ENCODE measurements at places on chromosomes 16 and 17.

GRCh38 chr16:87757841-87758426 lies 7.9 kb downstream of the KLHDC4 start:
- DNase-seq: no peak

GRCh38 chr17:51298508-51299371 lies 38.4 kb downstream of the UTP18 start:
- no peak for DNase-seq

GRCh38 chr16:62029947-62030346 lies 6.3 kb downstream of the CDH8 start:
- no peak for DNase-seq

DNA sequence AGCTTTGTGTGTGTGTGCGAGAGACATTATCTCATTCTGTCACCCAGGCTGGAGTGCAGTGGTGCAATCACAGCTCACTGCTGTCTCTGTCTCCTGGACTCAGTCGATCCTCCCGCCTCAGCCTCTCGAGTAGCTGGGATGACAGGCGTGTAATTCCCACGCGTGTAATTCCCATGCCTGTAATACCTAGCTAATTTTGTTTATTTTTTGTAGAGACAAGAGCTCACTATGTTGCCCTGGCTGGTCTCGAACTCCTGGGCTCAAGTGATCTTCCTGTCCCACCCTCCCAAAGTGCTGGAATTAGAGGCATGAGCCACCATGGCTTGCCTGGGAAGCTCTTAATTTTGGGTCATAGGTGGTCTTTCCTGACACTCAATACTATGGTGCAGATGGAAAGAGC lies 205.3 kb upstream of the TNRC6C start:
- no peak for DNase-seq

- no peak for DNase-seq
These were observed 152.1 kb downstream of the PHKB start for GRCh38 chr16:47613251-47613650.

- DNase-seq: no peak
These were observed 68.0 kb upstream of the CIBAR2 start for GRCh38 chr16:85180047-85180826.

DNA sequence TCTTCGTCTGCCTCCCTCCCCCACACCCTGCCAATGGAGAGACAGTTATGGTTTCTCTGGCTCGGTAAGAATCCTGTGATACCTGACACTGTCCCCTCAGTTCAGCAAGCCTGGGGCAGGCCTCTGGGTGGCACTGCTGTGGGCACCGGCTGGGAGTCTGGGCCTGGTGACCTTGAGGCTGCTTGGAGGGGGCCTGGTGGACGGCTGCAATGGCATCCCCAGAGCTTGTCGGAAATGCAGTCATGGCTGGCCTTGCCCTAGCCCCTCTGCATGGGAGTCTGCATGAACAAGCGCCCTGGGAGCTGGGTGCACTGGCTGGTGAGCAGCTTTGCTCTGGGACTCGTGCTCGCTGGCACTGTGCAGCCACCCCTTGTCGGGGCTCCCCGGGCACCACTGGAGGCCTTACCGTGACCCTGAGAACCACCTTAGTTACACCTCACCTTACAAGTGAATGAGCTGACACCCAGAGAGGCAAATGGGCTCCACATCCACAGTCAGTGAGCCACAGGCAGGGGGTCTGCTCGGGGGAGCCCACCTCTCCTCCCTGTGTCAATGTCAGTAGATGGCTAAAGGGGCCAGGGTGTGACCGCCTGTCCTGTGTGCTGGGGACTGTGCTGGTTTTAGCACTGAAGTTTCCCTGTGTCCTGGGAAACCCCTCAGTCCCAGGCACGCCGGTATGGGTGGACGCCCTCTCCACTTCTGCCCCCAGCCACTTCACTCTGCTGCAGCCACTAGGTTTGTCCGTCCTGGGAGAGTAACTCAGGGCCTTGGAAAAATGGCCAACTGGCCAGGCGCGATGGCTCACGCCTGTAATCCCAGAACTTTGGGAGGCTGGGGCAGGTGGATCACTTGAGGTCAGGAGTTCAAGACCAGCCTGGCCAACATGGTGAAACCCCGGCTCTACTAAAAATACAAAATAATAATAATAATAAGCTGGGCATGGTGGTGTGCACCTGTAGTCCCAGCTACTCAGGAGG lies 1.4 kb downstream of the LGALS3BP start:
- DNase-seq: no peak

GRCh38 chr17:2954898-2955445 lies 108.4 kb downstream of the OR1D5 start:
- no peak for DNase-seq

DNA sequence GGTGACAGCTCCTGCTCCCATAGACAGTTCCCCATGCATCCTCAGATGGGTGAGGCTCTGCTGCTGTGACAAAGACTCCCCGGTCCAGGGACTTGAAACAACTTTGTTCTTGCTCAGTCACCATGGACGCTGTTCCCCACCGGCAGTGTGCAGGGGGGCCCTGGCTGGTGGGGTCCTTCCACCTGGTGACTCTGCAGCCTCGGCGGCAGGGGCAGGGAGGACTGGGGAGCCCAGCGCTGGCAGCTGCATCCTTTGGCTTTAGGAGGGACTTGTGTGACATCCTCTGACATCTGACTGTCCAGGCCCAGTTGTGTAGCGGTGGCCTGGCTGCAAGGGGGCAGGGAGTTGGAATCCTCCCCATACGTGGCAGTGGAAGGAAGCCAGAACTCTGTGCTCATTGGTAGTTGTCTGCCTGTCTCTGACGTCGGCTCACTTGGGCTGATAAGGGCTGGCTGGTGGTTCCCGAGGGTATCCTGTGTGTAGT lies 107.3 kb downstream of the CMIP start:
- DNase-seq: no peak

- DNase-seq: no peak
These were observed 6.2 kb downstream of the BRCA1 start for GRCh38 chr17:43118679-43119615.

DNA sequence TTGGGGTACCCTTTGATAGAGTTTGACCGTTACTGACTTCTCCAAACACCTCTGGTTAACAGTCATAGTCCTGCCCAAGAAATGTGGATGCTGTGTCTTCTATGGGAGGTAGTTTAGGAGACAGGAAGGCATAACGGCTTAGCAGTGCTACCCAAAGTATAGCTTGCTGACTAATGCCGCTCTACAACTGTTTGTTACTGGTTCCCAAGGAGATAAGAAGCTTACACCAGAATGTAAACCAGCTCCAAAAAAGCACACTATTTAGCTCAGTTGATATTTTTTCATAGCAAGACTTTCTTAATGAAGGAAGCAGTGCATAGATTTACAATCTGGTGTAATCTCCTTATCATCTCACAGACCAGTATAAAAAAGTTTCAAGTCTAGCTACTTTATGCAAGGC lies 95.7 kb downstream of the HS3ST3B1 start:
- no peak for DNase-seq

Data from CD4-positive, alpha-beta T cell treated with Interleukin-15 for 1 hour (primary cell).